Neural progenitor cell (in vitro differentiated cells): ENCODE measurements at places on chromosomes 6 and 20.
A peak's percentile ranks its signal among the peaks of the same experiment; 100 is the strongest.

DNA sequence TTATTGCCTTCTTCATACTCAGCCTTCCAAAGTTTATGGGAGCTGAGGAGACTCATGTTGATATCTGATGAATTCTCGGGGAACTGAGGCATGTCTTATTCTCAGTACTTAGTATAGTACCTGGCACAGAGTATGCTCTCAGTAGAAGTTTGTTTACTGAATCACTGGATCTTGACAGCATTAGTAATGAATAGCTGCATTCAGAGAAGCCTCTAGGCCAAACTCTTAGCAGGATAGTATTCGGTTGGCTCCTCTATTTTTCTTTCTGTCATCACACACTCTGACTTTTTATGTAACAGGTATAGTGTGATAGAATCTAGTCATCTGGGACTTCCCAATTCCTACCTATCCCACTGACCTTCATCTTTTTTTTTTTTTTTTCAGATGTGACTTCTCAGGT is 566.4 kb upstream of the MAN1A1 start:
- no peak for DNase-seq

- peak; percentile 77 for DNase-seq
These were observed 107.6 kb upstream of the KHDRBS2 start for GRCh38 chr6:62393608-62394007.

DNA sequence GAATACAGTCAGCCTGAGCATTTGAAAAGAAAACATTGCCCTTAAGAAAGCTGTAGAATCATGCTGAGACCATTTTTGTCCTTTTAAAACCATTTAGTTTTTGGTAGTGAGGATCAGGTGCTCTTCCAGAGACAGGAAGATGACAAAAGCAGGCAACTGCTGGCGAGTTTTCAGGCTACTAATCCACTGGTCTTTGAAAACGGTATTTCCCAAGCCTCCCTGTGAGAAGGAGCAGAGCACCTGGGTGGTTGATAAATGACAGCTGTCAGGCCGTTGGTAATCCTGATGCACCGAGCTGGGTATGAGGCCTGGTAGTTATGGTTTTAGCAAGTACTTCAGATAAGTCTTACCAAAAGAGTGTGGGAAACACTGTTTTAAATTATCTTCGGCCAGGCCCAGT is 10.1 kb upstream of the SEC63 start:
- peak; percentile 52 for DNase-seq

GRCh38 chr20:33262658-33263065 is 20.4 kb upstream of the BPIFB1 start:
- DNase-seq, result peak; percentile 86

GRCh38 chr6:130810307-130811030 is 16.7 kb upstream of the SMLR1 start:
- DNase-seq, result peak; percentile 9

DNA sequence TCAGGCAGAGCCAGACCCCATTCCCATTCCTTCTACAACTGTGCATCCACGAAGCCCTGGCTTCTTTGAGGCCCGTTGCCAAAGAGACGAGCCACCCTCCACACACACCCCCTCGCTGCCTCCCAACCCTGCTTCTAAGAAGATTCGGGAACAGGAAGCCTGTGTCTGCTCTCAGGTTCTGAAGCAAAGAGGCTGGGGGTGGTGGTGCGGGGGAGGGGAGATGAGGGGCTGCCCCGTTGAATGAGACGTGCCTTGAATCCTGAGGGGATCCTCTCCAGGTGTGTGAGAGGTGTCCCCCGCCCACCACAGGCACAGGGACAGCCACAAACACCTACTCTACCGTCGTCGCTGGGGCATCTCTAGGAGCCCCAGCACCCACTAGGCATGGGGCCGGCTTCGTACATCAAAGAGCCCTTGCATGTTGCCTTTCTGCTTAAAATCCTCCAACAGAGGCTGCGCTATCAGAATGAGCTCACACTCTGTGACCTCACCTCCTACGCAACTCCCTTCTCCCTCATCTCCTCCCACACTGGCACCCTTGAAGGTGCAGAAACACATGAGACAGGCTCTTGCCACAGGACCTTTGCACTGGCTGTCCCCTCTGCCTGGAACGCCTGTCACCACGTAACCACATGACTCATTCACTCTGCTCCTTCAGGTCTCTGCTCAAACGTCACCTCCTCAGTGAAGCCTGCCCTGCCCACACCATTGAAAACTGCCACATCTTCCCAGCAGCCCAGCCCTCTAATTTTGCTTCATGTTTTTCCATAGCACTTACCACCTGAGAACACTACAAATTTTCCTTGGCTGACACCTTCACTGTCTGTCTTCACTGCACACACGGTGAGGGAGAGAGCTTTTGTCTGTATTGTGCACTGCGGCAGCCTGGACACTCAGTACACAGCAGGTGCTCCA is 58.5 kb downstream of the PREX1 start:
- no peak for DNase-seq

DNA sequence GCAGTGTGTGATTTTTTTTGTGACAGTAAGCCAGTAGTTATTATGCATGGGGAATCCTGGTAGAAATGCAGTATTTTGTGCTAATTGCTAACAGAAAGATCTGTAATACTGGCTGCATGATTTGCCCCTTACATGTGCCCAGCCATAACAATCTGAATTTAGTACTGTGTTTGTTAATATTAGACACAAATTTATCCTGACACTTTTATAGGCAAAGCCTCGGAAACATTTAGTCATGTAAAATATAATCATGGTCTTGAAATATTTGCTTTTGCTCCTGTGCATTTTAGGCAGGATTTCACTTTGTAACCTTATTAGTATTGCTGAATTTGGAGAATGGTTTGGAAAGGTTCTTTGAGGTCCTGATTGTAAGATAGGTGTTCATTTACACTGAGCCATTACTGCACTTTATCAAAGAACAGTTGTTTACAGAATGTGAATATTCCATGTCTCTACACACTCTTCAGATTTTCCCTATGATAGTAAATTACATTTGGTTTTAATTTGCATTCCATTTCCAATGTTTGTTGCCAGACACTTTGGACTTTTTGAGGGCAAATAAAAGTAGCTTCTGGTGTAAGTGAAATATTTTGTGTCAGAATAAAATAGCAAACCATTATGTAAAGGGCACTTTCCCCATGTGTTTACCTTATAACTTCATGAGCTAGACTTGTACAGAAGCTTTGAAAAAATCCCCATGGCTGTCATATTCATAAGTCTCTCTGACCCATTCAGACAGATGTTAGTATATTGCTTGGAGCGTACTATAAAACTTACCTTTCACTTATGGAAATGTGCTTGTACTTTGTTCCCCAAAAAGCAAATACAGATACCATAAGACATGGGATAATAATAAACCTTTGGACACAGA is 349.9 kb downstream of the ARHGAP18 start:
- DNase-seq, result no peak

DNA sequence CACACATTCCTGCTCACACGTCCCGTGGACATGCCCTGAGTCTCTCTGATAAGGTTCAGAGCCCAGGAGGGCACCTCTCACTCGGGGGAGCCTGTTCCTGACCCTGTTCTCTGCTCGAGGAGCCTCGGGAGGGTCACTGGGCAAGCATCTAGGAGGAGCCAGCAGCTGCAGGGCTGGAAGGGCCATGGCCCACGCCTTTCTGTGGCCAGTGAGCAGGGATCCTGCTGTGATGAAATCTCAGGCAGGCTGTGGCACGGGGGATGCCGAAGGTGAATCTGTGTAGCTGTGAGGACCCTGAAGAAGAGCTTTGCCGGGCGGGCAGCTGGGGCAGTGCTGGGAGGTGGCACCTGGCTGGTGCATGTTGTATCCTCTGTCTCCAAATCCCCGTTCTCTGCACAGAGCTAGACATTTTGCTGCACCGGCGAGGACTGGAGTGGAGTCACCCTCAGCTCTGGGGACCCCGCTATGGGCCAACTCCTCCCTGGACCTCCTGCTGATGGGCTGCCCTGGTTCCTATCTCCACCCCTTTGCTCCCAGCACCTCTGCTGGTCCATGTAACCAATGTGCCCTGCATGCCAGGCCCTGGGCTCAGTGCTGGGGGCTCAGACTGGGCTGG is 7.1 kb upstream of the NPBWR2 start:
- no peak for DNase-seq

DNA sequence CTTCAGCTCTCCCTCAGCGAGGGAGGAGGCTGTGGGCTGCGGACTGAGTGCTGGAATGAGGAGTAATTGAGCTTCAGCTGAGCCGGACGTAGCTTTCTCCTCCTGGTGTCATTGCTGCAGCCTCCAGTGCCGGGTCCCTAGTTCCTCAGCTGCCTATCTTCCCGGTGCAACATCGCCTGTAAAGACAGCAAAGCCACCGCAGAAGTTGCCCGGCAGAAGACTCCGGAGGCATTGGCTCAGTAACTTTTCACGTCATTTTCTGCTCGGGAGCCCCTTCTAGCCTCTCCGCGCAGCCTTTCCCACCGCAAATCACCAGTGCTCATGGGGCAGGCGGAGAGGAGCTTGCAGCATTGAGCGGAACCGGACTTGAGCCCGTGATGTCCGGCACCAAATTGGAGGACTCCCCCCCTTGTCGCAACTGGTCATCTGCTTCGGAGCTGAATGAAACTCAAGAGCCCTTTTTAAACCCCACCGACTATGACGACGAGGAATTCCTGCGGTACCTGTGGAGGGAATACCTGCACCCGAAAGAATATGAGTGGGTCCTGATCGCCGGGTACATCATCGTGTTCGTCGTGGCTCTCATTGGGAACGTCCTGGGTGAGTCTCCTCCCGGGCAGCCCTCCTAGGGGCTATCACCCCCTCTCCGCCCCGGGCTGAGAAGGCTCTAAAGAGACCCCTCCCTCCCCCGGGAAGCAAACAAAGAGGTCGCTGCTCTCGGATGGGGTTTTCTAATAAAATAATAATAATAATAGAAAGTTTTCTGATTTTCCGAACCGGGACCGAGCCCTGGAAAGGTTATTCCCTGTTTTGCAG is at the start of gene HCRTR2:
HCRTR2 (plus strand) TSS at position 305 of the 816 bp plus-strand sequence; CDS start at position 378, 73 bp downstream.
- DNase-seq, result peak; percentile 45

- DNase-seq, result no peak
These were observed 186.2 kb downstream of the GPX5 start for GRCh38 chr6:28711788-28712341.

- DNase-seq, result no peak
These were observed 267.4 kb upstream of the TAB2 start for GRCh38 chr6:149050160-149050559.

DNA sequence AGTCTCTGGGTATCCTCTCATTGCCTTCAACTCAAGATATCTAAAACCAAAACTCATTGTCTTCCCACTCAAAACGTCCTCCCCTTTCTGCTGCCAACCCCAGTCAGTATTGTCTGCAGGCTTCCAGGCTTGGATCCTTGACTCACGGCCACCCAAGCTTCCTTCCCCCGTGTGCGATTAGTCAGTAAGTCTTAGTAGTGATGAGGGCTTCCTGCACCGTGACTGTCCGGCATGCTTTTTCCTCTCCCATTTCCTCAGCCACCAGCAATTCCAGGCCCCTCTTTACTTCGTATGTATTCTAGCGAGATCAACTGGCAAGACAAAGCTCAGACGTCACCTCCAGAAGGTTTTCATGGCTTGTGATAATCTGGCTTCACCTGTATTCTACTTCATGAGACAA is 88.6 kb upstream of the DUSP22 start:
- no peak for DNase-seq

DNA sequence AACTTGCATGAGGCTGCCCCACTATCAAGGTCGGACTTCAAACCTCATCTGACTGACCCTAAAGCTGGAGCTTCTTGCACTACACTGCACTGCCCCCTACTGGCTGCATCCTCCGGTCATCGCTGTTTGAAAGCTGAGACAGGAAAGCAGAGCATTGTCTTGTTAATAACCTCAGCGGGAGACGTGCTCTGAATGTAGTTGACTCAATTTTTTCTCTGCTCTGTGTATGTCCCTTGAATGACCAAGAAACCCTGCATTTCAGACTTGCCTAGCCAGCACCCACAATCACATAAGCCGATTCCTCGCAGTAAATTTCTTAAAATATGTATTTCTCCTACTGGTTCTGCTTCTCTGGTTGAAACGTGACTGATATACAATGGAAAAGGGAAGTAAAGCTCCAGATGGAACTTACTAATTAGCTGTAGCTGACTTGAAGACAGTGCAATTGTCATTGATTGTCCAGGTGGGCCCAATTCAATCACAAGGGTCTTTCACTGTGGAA is 27.8 kb downstream of the TCF21 start:
- peak; percentile 97 for DNase-seq

DNA sequence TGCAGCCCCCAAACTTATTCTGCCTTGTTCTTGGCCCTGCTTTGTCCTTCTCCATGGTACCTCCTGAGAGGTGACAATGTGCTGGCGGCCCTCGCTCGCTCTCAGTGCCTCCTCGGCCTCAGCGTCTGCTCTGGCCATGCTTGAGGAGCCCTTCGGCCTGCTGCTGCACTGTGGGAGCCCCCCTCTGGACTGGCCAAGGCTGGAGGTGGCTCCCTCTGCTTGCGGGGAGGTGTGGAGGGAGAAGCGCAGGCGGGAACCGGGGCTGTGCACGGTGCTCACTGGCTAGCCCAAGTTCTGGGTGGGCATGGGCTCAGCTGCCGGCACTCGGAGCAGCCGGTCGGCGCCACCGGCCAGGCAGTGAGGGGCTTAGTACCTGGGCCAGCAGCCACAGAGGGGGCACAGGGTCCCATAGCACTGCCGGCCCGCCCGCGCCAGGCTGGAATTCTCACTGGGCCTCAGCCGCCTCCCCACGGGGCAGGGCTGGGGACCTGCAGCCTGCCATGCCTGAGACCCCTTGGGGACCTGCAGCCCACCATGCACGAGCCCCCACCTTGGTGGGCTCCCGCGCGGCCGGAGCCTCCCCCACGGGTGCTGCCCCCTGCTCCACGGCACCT is 55.9 kb upstream of the RALGAPA2 start:
- no peak for DNase-seq

GRCh38 chr6:30149234-30149633 is 11.8 kb downstream of the TRIM10 start:
- DNase-seq, result no peak

GRCh38 chr6:130138116-130138908 is 84.4 kb downstream of the SAMD3 start:
- DNase-seq, result no peak

- DNase-seq, result no peak
These were observed 26.1 kb upstream of the TINAG start for GRCh38 chr6:54282186-54282585.

GRCh38 chr6:162181111-162181510 is 546.5 kb downstream of the PRKN start:
- DNase-seq, result no peak
